ENCODE measurements at places on chromosomes 12 and 14.

DNA sequence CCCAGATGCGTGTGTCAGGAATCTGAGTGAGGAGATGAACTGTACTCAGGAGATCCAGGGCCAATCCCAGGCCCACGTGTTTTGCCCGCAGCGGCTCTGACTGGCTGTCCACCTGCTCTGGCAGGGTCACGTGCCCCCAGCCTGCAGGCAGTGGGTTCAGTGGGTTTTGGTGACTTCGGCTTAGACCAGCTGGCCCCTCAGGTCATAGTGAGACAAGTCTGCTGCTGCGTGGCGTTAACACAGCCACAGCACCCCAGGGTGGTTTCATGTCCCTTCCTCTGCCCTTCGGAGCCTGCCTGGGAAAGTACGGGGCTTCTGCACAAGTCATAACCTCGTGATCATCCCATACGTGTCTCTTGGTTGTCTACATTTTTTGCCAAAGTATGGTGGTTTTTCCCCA is 2.6 kb downstream of the FBRSL1 start:
- DNase-seq = no peak

- DNase-seq = no peak
Observed at GRCh38 chr12:22117563-22118237, 71.7 kb downstream of the CMAS start.

DNA sequence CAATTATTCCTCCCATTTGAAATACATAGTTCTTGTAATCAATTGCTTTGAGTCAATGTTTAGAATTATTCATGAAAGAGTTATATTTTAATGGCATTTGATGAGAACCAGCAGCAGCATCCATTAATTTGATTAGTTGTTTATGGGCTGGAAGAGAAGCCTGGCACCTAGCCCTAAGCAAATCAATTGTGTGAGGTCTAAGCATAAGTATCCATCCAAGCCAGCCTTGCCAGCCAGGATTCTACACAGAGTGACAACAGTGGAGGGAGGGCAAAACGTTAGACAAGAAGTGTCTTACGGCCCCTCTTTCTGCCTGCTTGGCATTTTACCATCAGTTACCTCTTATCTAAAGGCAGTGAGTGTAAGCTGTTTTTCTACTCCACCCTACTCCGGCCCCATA is 478.5 kb downstream of the NELL2 start:
- no peak for DNase-seq

- no peak for DNase-seq
Observed at GRCh38 chr12:73677520-73678291, 859.9 kb upstream of the ATXN7L3B start.

DNA sequence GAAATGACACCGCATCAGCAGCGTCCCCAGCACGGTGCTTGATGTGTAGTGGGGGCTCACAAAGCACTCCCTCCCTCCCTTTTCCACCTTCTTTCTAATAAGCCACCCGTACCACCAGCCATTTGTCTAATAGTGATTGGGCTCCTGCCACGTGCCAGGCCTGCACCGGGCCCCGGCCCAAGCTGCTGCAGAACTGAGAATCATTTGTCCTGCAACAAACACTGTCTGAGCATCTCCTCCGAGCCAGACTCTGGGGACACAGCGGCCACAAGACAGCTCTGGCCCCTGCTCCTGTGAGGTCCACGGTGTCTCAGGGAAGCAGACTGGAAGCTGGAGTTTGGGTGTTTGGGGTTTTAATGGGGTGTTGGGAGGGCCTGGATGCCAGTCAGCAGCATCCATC is 43.9 kb downstream of the MVK start:
- no peak for DNase-seq

- DNase-seq = no peak
Observed at GRCh38 chr12:92504594-92504981, 198.2 kb upstream of the PLEKHG7 start.

DNA sequence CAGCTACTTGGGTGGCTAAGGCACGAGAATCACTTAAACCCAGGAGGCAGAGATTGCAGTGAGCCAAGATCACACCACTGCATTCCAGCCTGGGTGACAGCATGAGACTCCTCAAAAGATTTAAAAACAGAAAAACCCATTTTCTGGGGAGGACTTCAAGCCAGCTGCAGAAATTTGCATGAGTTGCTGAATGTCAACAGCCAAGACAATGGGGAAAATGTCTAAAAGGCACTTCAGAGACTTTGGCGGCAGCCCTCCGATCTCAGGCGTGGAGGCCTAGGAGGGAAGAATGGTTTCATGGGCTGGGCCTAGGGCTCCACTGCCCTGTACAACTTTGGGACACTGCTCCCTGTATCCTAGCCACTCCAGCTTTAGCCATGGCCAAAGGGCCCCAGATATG is 177.8 kb upstream of the C14orf180 start:
- DNase-seq = no peak

DNA sequence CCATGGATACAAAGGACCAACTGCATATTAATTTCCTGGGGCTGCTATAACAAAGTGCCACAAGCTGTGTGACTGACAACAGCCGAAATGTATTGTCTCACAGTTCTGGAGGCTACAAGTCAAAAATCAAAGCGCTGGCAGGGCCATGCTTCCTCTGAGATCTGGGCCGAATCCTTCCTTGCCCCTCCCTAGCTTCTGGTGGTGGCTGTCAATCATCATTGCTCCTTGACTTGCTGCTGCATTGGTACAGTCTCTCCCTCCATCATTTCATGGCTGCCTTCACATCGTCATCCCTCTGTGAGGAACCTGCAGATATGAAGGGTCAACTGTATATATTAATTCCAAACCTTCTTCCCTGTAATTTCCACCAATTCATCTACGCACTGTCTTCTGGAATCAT is 118.3 kb downstream of the EXOC5 start:
- no peak for DNase-seq

Measured in stimulated activated CD4-positive, alpha-beta T cell treated with anti-CD3 and anti-CD28 coated beads, Interleukin-1b, Interleukin-23, amount 100 ng/mL, for 1 hour (primary cell).